ENCODE measurements at places on chromosomes 4 and X.

- DNase-seq: no peak
These were observed 178.9 kb upstream of the GPC4 start for GRCh38 chrX:133594156-133594555.

- DNase-seq: peak; percentile 43
These were observed 166.0 kb downstream of the FBXW7 start for GRCh38 chr4:152369902-152370295.

- no peak for DNase-seq
These were observed 153.0 kb downstream of the CBR4 start for GRCh38 chr4:168857009-168857408.

DNA sequence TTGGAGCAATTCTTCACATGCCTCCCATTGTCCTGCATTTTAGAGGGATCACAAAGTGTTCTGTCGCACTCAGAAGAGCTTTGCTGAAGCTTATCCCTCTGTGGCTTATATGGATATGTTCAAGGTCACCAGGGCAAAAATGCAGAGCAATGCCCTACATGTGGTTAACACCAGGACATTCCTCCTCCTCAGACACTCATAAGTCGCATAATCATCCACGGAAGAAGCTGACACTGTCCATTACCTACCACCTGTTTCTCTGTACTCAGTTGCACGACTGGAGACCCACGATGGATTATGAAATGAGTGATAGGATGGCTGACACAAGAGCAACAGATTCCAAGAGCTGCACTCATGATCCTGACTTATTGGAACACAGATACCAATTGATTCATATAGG is 68.7 kb upstream of the PRDX4 start:
- no peak for DNase-seq

GRCh38 chr4:29538889-29539646 is 1181.1 kb upstream of the PCDH7 start:
- no peak for DNase-seq

DNA sequence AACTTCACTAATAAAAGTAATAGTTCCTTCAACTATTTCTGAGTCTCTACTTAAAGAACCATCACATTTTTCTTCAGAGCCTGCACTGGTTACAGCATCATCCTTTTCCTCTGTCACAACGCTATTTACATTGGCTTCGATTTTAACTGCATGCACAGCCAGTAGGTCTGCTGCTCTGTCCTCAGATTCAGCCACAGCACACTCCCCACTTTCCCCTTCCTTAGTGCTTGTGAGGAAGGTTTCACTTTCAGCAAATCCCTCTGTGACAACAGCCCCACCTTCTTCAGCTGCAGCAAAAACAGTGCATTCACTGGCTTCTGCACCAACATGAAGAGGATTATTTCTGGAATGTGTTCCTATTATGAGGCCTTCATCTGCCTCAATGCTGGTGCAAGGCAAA is 25.7 kb downstream of the BOD1L1 start:
- no peak for DNase-seq

GRCh38 chr4:36330796-36331195 is 49.4 kb downstream of the DTHD1 start:
- DNase-seq: no peak

DNA sequence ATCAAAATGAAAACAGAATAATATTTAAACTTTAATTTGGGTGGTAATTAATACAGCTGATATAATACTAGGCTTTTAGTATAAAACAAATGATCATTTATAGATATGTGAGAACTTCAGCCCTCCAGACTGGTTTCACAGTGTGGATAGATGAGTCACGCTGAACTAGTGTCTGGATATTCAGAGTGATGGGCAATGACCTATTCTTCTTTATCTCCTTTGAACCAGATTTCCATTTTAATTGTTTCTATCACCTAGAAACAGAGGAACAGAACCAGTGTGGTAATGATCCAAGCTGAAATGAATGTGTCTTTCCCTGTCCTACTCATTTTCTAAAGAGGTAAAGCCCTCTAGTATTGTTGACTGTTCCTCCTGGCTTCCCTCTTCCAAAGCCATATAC is 155.2 kb upstream of the GK2 start:
- no peak for DNase-seq

DNA sequence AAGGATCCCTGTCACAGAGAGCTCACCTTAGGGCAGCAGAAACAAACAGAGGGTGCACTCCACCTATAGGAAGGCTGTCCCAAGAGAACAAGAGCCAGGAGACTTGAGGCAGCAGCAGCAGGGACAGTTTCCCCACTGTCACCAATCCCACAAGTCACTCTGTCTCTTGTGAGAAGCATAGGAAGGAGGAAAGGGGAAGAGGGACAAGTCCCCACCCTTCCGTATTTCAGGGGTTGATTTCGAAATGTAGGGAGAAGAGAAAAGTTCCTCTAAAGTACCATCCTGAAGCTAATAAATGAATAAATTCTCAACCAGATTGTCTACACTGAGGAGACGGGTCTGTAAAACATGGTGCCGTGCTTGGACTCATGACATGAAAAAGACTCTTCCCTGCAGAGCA is 9.5 kb upstream of the TLR8 start:
- peak; percentile 16 for DNase-seq

GRCh38 chrX:77640702-77641101 is 145.3 kb downstream of the ATRX start:
- DNase-seq: no peak

DNA sequence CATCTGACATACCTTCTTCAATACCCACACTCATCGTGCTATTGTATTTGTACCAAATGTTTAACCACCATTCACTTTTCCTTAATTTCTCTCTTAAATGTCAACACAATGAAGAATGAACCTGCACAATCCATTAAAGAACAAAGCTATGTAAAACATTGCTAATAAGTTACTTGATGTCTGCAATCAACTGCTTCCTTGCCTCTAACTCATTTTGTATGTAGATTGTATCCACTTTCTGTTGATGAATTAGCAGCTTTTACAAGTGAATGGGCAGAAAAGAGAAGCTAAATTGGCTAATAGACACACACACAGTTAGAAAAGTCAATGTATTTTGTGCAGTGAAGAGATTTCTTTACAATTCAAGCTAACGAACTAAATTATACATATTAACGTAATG is 212.5 kb upstream of the NDST3 start:
- DNase-seq: no peak

DNA sequence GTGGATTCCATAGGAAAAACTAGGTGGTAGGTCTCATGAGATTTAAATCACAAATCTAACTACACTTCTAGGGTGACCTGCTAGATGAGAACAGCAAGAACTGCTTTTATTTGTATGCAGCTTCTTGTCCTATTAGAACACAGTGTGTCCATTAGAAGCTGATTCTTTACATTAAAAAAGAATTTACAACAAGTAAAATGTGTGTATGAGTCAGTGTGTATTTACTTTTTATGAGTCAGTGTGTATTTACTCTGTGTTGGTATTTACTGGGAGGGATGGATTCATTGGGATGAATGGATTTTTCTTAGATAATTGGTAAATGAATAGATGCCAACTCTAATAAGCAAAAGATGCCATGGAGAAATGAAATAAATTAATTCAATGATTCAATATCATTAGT is 40.6 kb upstream of the XPNPEP2 start:
- no peak for DNase-seq

- peak; percentile 66 for DNase-seq
These were observed 101.8 kb upstream of the ANK2 start for GRCh38 chr4:112947616-112948015.

DNA sequence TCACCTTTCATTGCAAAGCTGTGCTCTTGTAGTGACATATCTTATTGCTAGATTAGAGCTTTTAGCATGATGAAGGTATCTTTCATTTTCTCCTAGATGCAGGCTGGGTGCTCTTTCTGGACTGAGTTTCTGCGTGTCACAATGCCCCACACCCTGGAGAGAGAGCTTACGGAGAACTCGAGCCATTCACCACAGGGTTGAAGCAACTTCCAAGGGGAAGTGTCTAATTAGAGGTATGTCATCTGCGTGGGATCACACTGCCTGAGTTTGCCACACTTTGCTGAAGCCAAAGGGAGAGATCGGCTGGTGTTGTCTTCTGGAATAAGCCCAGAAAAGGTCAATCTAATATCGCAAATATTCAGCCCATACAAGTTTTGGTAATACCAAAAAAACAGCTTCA is 179.3 kb upstream of the MBNL3 start:
- DNase-seq: no peak

DNA sequence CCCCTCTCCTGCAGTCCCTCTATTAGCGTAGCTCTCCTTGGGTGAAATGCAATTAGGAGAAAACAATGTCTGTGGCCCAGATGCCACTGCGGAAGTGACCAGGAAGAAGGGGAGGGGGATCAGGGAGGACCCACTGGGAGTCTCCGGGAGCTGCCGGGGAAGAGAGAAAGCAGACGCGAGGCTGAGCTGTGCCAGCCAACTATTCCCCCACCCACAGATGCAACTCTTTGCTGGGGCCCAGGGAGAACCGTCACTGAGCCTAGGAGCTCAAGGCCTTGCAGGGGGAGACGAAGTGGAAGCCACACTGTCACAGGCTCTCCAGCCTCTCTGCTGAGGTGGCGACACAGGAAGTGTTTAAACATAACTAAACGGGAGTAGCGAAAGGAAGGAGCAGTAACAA is 149.2 kb downstream of the BCOR start:
- DNase-seq: no peak

DNA sequence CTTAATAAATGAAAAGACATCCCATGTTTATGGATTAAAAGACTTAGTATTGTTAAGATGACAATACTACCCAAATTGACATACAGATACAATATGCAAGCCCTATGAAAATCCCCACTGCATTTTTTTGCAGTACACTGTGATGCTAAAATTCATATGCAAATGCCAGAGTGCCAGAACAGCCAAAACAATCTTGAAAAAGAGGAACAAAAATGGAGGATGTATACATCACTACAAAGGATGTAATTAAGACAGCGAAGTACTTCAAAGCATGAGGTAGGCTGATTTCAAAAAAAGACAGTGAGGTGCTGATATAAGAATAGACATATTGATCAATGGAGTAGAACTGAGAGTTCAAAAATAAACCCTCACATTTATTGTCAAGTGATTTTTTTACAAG is 47.3 kb downstream of the SATL1 start:
- no peak for DNase-seq

DNA sequence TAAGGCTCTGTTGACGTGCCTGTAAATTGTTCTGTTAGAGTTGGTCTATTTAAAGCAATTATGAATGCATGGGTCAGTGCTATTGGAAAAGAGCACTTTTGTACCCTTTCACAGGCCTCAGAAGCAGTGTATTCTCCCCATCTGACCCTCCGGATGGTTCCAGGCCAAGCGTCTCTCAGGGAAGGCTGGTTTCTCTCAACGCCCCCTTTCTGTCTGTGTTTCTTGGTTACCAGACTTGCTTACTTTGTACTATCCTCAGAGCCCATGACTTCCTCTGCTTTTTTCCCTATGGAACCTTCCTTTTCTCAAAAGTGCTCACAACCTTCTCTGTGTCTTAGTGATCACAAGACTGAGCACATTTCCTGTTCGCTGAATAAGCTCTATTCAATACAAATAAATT is 559.3 kb upstream of the ZFP42 start:
- DNase-seq: peak; percentile 45

GRCh38 chr4:47238667-47239066 is 207.3 kb downstream of the GABRB1 start:
- no peak for DNase-seq

DNA sequence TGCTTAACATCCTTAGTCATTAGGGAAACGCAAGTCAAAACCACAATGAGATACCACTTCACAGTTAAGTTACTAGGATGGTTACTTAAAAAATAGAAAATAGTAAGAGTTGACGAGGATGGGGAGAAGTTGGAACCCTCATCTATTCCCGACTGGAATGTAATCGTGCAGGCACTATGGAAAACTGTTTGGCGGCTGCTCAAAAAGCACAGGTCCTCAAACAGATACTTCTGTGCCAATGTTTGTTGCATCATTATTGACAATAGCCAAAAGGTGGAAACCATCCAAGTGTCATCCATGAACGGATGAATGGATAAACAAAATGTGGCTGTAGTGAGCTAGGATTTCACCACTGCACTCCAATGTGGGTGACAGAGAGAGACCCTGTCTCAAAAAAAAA is 11.7 kb downstream of the CTAG1B start:
- no peak for DNase-seq

DNA sequence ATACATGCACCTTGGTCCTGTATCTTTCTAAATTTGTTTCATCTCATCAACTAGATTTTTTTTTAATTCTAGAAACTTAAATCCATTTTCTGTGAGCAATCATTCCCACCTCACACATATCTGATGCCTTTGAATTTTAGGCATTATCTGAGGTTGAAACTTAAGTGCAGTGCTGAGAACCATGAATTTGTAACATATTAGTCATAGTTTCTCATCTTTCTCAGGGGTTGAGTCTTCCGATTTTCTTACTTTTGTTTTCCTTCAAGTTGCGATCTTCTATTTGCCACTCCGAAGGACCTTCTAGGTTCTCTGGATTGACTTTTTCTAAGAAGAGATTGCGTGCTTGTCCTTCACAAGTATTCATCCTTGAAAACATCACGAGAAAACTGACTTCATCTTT is 3.7 kb upstream of the NR0B1 start:
- DNase-seq: no peak

GRCh38 chr4:80495865-80496264 is 160.3 kb downstream of the CFAP299 start:
- no peak for DNase-seq

DNA sequence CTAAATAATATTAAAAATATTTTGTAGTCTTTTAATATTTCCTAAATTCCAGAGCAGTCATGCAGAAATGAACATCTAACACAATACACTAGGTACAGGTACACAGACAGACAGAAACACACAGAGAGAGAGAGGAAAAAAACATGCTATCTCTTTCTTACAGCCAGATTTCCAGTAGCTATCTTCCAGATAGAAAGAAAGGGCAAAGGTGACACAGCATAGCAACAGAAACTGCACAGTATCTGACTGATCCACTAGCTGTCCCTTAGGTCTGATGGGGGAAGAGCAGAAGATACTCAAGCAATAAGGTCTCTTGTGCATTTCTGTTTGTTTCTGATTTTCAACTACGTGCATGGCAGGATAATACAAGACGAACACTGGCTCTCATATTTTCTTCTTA is 7.8 kb downstream of the FBXW7 start:
- no peak for DNase-seq

DNA sequence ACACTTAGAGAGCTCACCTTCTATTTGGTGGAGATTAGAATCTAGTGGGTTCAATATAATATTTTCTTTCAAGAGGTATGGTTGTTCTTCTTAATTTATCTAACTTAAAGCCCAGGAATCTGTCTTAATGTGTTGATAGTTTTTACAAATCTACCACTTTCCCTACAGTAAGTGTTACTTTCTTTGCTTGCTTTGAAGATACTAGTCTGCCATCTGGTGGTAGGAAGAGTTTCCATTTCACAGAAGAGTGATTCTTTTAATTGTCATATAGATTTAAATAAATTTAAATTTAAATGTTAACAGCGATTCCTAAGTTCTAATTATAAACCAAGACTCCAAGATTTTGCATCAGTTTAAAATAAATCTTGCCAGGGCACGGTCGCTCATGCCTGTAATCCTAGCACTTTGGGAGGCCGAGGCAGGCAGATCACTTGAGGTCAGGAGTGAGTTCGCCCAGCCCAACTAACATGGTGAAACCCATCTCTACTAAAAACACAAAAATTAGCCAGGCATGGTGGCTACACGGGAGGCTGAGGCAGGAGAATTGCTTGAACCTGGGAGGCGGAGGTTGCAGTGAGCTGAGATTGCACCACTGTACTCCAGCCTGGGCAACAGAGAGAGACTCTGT is 43.5 kb downstream of the NUDT9 start:
- peak; percentile 75 for DNase-seq

- DNase-seq: no peak
These were observed 3.2 kb downstream of the MAOB start for GRCh38 chrX:43878906-43879526.

GRCh38 chr4:15515106-15515505 is 45.4 kb downstream of the CC2D2A start:
- peak; percentile 60 for DNase-seq

All from pons (tissue), 1 donor.